ENCODE measurements at places on chromosomes 11 and 22.
A peak's percentile ranks its signal among the peaks of the same experiment; 100 is the strongest.

GRCh38 chr11:120248551-120249278 is 8.8 kb downstream of the POU2F3 start:
- peak; percentile 33 for DNase-seq

- no peak for DNase-seq
Observed at GRCh38 chr11:35276396-35277145, 137.6 kb downstream of the CD44 start.

DNA sequence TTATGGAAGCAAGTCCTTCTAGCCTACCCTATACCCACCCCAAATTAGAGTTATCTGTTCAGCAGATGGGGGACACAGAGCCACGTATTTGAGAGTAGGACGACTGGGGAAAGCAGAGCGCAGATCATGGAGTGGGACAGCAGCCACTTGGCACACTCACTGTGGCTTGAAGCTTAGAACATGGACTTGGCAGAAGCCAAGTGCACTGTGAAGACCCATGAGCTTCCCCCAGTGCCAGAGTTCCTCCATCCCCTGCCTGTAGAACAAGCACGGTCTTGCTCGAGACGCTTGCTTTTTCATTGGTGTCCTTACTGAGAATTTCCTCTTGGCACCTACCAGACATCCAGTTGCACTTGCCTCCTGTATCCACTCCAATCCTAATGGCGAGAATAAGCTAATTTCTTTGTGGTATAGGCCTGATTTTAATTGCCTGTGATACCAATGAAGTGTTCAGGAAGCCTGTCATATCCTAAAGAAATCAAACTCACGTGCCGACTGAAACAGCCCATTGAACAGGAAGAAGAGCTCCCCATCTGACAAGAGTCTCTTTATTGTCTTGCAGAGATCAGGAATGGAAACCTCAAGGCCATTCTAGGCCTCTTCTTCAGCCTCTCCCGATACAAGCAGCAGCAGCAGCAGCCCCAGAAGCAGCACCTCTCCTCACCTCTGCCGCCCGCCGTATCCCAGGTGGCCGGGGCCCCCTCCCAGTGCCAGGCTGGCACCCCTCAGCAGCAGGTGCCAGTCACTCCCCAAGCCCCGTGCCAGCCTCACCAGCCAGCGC is 166.9 kb downstream of the NAV2 start:
- no peak for DNase-seq

- DNase-seq, result no peak
Observed at GRCh38 chr11:92707173-92707619, 262.3 kb upstream of the MTNR1B start.

GRCh38 chr11:122572592-122572991 is 82.9 kb upstream of the UBASH3B start:
- DNase-seq, result no peak

- DNase-seq, result no peak
Observed at GRCh38 chr11:100865443-100866065, 178.5 kb downstream of the ARHGAP42 start.

DNA sequence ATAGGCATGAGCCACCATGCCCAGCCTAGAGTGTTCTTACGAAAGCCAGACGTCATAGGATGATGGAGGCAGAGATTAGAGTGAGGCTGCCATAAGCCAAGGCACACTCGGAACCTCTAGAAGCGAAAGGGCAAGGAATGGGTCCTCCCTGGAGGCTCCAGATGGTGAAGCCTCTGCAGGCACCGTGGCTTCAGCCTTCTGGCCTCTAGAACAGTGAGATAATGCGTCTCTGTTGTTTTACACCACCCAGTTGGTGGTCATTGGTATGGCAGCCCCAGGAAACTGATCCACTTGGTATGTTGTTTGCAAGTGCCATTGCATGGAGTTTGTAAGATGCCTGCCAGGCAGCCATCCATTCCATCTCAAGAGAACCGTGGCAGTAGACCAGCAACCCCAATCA is 791.0 kb downstream of the TBC1D22A start:
- DNase-seq, result no peak

- no peak for DNase-seq
Observed at GRCh38 chr11:74025467-74026166, 16.7 kb upstream of the UCP3 start.

- no peak for DNase-seq
Observed at GRCh38 chr22:16957781-16958180, 50.2 kb downstream of the GAB4 start.

GRCh38 chr11:490186-490929 is 16.7 kb downstream of the RNH1 start:
- DNase-seq, result no peak

DNA sequence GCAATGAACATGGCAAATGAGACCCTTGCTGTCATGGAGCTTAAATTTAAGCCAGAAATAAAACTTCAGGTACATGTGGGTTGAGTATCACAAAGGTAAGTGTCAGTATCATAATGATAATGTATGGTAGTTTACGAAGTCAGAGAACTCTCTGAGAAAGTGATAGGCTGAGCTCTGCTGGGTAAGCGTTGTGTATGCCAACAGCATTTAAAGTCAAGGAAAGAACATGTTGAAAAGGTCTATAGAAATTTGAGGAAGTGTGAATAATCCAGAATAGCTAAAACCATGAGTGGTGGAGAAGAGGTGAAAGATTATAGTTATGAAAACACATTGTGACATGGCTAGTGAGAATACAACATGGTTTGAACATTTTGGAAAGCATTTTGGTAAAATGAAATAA is 17.4 kb upstream of the CTSC start:
- no peak for DNase-seq

GRCh38 chr11:116972691-116973090 is 125.5 kb downstream of the SIK3 start:
- DNase-seq, result no peak

DNA sequence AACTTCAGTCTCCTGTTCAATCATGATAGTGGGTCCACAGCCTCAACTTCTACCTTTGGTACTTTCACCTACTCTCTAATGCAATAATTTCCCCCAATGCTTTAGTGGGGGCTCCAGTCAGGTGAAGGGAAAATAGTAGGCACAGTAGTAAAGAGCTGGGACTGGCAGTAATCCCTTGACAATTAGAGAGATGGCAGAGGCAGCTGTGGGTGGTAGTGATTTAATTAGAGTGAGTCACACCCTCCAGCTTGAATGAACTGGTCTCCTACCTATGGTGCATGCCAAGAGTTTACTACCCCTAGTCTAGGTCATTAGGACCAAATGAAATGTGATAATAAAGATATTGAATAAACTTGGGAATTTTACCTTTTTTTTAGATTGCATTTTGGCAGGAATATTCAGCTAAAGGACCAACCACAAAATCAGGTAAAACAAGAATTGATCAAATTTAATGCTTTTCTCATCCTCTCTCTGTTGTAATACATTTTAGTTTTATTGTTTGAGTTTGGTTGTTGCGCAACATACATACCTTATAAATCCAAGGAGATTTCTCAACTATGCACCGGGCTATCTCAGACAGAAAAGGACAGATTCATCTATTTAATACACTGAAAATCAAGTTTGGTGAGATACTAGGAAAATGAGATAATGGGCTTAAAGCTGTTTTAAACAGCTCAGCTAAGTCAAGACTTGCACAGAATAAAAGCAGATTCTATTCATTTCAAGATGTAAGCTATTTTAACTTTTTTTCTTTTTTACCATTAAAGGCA is 9.0 kb downstream of the PRRG4 start:
- DNase-seq, result peak; percentile 52

- no peak for DNase-seq
Observed at GRCh38 chr11:17581036-17581731, 34.1 kb downstream of the OTOG start.

DNA sequence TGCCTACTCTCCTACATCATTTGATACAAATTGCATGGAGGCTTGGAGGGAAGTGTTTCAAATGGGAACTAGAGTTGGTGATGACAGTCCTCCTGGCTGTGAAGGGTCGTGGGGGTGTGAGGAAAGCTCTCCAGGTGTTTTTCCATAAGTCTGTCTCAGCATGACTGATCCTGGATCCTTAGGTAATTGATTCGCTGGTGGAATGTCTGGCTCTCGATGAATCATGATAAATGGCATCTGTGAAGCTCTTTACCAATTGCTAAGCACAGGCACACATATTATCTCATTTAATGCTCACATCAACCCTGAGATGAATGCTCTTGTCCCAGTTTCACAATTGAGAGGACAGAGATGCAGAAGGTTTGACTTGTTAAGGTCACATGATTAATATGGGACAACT is 107.5 kb downstream of the PKNOX2 start:
- DNase-seq, result no peak

DNA sequence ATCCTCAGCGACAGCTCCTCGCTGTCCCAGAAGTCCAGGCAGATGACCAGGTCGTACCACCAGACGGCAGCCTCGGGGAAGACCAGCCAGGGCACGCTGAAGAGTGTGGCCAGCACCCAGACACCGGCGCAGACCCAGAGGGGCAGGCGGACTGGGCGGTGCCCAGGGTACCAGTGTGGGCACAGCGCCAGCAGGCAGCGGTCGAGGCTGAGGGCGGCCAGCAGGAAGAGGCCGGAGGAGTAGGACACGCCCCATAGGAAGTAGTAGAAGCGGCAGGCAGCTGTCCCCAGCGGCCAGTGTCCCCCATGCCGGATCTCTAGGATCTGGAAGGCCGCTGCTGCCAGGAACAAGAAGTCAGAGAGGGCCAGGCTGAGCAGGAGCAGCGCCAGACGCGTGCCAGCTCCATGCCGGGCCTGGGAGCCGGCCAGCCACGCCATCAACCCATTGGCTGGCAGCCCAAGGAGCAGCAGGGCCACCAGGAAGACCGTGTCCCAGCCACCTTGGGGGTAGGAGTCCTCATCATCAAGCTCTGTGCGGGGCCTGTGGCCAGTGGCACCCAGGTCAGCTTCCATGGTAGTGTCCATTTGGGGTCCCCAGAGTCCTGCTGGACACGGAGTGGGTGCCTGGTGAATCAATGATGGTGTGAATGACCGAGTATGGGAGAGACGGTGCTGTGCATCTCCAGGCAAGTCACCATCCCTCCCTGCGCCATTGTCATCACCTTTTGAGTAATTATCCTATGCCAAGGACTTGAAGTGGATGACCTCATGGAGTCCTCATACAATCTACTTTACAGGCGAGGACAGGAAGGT is at the start of gene GPR152:
GPR152 (minus strand) TSS at position 589 of the 812 bp plus-strand sequence; CDS start at position 584, 5 bp downstream.
- DNase-seq, result no peak
